Activated T-cell treated with anti-CD3 and anti-CD28 coated beads, Interleukin-2, amount 50 U/mL, for 24 hours (primary cell): ENCODE measurements at places on chromosomes 16 and 17.

GRCh38 chr17:82981141-82981730 is 98.2 kb upstream of the METRNL start:
- H3K4me1 ChIP-seq, result peaks cover 37% of the 10 kb centered on the region
- peaks cover 2% of the 10 kb centered on the region for H3K36me3 ChIP-seq
- H3K27me3 ChIP-seq, result no peaks in the 10 kb centered on the region

GRCh38 chr17:69086641-69087040 is 25.9 kb upstream of the ABCA9 start:
- peaks cover 4% of the 10 kb centered on the region for H3K36me3 ChIP-seq
- DNase-seq, result no peak
- H3K4me1 ChIP-seq, result no peaks in the 10 kb centered on the region
- no peaks in the 10 kb centered on the region for H3K27me3 ChIP-seq

DNA sequence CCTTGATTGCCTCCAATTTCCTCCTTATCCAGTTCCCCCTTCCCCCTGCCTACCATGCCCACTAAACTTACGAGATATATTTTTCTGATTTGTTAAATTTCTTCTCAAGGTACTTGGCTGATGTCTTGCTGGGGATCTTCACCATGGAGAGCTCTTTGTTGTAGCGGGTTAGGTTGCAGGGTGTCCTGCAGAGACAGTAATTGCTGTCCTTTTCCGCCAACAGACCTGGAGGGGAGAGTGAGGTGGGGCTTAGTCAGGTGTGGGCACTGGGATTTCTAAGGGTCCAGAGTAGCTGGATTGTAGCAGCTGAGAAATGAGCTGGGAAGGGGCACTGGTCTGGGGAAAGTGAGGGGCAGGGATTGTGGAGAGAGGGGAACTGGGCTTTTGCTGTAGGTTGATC is 32.1 kb downstream of the SPACA3 start:
- H3K27me3 ChIP-seq, result peaks cover 4% of the 10 kb centered on the region
- no peak overlapping the region for H3K4me3 ChIP-seq
- DNase-seq, result no peak
- H3K4me1 ChIP-seq, result no peaks in the 10 kb centered on the region

DNA sequence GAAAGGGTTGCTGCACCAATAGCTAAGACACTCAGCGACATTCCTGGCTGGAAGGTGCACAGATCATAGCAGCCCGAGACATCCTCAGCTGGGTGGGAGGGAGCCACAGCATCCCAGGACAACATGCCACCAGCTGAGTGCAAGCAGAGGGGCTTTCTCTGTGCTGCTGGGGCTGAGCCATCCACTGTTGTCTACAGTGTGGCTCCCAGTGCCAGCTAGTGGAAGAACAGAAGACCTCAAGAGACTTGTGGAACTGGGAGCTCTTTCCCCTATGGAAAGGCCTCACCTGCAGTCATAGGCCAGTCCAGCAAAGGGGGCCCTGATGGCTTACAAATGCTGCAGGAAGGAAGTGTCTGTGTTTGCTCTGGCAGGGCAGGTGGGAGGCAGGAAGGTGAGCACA is 131.0 kb downstream of the C16orf78 start:
- DNase-seq, result peak; percentile 9
- H3K4me1 ChIP-seq, result peaks cover 3% of the 10 kb centered on the region

DNA sequence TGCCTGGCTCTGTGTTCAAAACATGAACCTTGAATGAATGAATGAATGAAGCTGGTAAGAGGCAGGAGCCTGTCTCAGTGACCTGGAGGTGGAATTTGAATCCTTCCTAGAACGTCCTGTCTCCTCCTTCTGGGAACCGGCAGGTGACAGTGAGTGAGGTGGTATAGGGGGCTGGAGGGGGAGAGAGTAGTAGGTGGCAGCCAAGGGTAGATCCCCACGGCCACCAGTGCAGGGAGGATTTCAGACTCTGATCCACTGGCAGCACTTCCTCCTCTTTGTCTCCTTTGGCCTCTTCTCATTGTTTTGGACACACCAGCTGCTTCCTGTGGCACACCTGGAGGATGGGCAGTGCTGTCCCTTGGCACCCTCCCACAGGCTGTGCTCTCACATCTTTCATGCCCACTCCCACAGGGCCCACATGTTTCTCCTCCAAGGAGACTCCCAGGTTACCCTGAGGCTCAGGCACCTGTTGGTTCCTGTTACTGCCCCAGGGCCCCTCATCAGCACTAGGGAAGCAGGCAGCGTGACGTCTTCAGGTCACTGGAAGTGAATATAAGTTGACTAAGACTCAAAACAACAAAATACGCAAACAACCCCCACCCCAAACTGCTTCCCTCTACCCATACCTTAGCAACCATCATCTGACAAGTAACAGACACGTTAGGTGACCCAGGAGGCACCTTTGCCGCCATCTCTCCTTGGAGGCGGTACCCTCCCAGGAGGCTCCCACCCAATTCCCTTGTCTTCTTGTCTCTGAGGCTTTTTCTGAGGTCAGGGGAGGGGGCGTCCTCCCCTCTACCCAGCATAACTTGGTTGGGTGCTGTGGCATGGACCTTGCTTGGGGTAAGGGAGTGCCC is 84.6 kb downstream of the N4BP1 start:
- no peaks in the 10 kb centered on the region for H3K4me1 ChIP-seq
- no peak for DNase-seq
- no peak overlapping the region for H3K4me3 ChIP-seq
- no peaks in the 10 kb centered on the region for H3K27me3 ChIP-seq
- no peak overlapping the region for H3K27ac ChIP-seq
- H3K36me3 ChIP-seq, result no peaks in the 10 kb centered on the region

DNA sequence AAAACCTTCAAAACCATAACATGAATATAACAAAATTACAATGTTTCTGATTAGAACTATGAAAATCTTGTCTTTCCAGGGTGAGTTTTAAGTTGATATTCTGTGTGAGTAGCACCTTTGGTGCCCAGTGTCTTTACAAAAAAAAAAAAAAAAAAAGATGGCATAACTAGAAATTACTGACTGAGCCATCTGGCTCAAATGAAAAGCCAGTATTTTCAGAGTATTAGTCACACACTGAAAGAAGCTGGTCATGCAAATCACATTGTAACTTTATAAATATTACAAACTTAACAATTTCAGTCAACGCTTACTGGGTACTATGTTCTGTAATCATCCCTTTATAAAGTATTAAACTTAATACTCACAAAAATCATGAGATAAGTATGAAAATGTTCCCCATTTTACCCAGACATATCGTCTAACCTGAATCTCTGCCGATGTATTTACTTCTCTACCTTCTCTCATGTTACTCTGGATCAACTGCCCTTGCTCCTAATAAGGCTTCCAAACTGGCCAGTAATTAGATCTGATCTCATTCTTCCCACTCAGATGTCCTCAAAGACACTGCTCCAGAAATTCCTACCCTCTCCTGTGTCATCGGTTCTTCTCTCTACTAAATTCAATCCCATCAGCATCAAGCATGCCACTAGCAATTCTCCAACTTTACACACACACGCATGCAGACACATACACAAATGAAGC is 25.4 kb downstream of the UBE2G1 start:
- DNase-seq, result no peak
- H3K4me1 ChIP-seq, result peaks cover 39% of the 10 kb centered on the region
- H3K27ac ChIP-seq, result no peak overlapping the region
- H3K4me3 ChIP-seq, result no peak overlapping the region

DNA sequence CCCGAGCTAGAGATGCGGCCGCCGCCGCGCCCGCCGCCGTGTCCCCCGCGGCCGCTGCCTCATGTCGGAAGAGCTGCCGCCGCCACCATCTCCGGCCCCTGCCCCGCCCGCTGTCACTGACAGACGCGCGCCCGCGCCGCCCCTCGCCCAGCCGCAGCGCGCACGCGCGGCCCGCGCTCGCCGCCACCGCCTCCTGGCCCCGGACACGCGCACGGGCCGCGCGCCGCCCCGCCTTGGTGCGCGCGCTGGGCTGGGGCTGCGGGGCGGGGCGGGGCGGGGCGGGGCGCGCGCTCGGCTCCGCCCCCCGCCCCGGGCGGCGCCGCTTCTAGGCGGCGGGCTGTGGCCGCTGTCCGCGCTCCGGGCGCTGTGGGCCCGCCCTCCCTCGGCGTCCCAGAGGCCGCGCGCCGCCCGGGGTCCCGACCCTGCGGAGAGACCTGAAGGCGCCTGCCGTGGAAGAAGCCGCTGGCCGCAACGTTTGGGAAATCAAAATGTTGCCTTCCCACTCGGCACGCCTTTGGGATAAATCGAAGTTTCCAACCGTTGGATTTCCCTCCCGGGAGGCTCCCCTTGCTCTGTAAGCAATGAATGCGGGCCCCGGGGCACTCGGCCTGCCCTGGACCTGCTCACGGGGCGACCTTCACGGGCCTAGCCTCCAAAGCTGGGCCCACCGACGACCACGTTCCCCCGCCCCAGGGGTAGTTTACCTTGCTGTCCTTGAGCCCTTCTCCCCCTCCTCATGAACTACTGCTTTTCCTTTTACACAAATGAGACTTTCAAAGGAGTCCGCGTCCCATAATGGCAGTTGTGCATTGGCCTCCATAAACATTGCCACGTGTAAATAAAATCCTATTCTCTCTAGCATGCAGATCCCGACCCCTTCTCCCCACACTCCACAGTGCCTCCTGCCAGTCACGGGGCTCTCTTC is at the start of gene ADCY9:
Gene ADCY9 (minus strand): TSS at position 118 of the 925 bp plus-strand sequence. CDS start 1,000 bp downstream, outside the sequence.
- H3K36me3 ChIP-seq, result peaks cover 7% of the 10 kb centered on the region
- H3K4me1 ChIP-seq, result peaks cover 42% of the 10 kb centered on the region
- DNase-seq, result peak; percentile 84

- no peak for DNase-seq
- H3K36me3 ChIP-seq, result no peaks in the 10 kb centered on the region
- H3K27me3 ChIP-seq, result no peaks in the 10 kb centered on the region
- H3K4me1 ChIP-seq, result no peaks in the 10 kb centered on the region
- H3K4me3 ChIP-seq, result no peak overlapping the region
- no peak overlapping the region for H3K27ac ChIP-seq
Measured at GRCh38 chr16:62194828-62195227, 158.6 kb upstream of the CDH8 start.

DNA sequence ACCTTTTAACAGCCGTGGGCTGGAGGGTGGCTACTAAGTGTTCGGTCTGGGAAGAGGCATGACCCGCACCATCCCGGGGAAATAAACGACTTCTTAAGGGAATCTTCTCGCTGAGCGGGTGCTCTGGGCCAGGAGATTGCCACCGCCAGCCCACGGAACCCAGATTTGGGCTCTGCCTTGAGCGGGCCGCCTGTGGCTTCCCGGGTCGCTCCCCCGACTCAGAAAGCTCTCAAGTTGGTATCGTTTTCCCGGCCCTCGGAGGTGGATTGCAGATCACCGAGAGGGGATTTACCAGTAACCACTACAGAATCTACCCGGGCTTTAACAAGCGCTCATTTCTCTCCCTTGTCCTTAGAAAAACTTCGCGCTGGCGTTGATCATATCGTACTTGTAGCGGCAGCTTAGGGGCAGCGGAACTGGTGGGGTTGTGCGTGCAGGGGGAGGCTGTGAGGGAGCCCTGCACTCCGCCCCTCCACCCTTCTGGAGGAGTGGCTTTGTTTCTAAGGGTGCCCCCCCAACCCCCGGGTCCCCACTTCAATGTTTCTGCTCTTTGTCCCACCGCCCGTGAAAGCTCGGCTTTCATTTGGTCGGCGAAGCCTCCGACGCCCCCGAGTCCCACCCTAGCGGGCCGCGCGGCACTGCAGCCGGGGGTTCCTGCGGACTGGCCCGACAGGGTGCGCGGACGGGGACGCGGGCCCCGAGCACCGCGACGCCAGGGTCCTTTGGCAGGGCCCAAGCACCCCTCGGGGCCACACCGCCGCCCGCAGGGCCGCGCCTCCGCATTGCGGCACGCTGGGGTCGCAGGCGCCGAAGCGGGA is 3.6 kb upstream of the CBX4 start:
- H3K4me1 ChIP-seq, result peaks cover 36% of the 10 kb centered on the region
- H3K27ac ChIP-seq, result peak overlapping the region; percentile 5
- H3K4me3 ChIP-seq, result peak overlapping the region; percentile 51
- H3K36me3 ChIP-seq, result peaks cover 5% of the 10 kb centered on the region

DNA sequence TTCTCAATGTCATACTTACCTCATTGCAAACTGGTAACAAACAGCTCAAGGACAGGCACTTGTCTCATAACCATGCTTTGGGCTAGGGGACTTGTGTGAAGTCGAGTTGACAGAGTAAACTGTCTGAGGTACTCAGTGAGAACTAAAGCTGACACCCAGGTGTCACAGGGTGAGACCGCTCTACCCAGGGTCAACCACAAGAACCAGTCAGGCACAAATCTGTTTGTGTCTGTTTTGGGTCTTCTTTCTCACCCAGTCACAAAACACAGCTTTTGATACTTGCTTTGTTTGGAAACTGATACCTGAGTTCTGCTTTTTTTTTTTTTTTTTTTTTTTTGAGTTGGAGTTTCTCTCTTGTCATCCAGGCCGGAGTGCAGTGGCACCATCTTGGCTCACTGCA is 161.1 kb downstream of the STX8 start:
- H3K27ac ChIP-seq, result no peak overlapping the region
- no peaks in the 10 kb centered on the region for H3K27me3 ChIP-seq

DNA sequence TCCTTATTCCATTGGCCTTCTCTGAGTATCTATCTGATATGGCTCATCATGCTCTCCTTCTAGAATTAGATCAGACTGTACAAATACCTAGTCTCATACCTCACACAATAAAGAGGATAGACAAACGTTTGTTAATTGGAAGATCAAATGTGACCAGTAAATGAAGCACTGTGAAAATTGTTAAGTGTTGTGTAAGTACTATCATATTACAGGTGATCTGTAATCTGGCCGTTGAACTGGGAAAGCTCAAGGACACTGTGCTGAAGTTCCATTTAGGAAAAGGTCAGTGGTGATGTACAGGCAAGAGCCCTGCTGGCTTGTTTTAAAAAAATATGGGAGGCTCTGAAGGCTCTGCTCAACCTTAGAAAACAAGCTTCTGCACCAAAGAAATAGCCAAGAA is 38.5 kb upstream of the CORO6 start:
- peak overlapping the region; percentile 27 for H3K27ac ChIP-seq
- H3K27me3 ChIP-seq, result no peaks in the 10 kb centered on the region
- H3K36me3 ChIP-seq, result peaks cover 71% of the 10 kb centered on the region
- no peak for DNase-seq
- peaks cover 36% of the 10 kb centered on the region for H3K4me1 ChIP-seq

GRCh38 chr17:57257895-57258851 is 1.9 kb downstream of the MSI2 start:
- peak overlapping the region; percentile 64 for H3K27ac ChIP-seq
- H3K27me3 ChIP-seq, result no peaks in the 10 kb centered on the region
- peaks cover 69% of the 10 kb centered on the region for H3K4me1 ChIP-seq
- peak overlapping the region; percentile 86 for H3K4me3 ChIP-seq
- H3K36me3 ChIP-seq, result peaks cover 62% of the 10 kb centered on the region

- H3K27me3 ChIP-seq, result no peaks in the 10 kb centered on the region
- peaks cover 20% of the 10 kb centered on the region for H3K36me3 ChIP-seq
- H3K4me1 ChIP-seq, result peaks cover 17% of the 10 kb centered on the region
- no peak overlapping the region for H3K27ac ChIP-seq
- DNase-seq, result no peak
- no peak overlapping the region for H3K4me3 ChIP-seq
Measured at GRCh38 chr16:28606291-28607115, 3.3 kb downstream of the SULT1A1 start.

- no peak overlapping the region for H3K27ac ChIP-seq
- no peak for DNase-seq
- H3K4me3 ChIP-seq, result no peak overlapping the region
- H3K27me3 ChIP-seq, result peaks cover 62% of the 10 kb centered on the region
Measured at GRCh38 chr16:65120461-65120830, 1.4 kb downstream of the CDH11 start.
